T-helper 2 cell (primary cell): ENCODE measurements at places on chromosomes 11 and 22.
A peak's percentile ranks its signal among the peaks of the same experiment; 100 is the strongest.

GRCh38 chr22:16806401-16806800 lies 18.8 kb downstream of the XKR3 start:
- DNase-seq = no peak

GRCh38 chr11:88689548-88690240 lies 352.2 kb upstream of the CTSC start:
- no peak for DNase-seq

GRCh38 chr11:62664405-62665074 lies 470 bp downstream of the C11orf98 start:
- DNase-seq = peak; percentile 82

DNA sequence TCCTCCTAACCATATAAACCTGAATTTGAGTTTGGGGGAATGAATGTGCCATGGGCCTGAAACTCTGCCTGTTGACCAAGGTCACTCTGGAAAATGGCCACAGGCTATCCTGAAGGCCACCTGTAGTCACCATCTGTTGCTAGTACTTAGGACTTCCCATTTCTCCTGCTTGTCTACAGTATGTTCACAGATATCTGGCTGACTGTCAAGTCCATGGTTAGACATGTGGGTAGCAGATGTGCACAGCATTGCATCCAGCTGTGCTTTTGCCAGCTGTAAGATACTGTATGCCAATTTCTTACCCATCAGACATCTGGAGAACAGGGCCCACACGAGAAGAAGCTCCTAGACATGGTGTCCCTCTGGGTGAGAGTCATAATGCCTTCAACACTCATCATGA lies 475.4 kb downstream of the INSC start:
- no peak for DNase-seq

DNA sequence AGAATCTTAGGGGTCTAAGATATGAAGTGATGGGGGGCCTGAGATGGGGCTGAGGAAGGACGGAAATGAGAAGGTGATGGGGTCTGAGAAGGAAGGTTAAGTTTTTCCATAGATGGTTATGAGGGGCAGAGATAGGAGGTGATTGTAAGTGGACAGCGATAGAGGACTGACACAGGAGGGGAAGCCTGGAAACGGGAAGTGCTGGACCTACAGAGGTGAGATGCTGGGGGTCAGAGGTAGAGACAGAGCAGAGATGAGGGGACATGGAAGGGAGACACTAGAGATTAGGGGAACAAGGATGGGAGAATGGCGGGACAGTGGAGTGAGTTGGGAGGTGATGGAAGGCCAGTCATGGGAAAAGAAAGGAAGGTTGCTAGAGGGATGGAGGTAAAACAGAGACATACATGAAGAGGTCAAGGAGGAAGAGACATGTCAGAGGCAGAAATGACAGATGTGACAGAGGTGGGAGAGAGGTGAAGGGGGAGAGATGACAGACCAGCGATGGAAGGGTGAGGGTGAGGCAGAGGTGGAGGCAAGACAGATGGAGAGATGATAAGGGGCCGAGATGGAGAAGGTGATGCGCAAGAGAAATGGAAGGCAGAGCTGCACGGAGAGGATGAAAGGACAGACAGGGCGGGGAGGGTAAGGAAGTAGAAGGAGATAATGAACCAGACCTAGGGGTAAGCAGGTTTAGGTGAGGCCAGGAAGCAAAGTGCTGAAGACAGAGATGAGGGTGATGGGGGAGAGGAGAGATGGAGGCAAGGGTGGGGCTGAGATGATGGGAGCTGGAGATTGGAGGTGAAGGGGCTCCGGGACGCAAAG lies 50.8 kb downstream of the SLC22A12 start:
- no peak for DNase-seq

- DNase-seq = no peak
These were observed 1768.6 kb downstream of the LRRC4C start for GRCh38 chr11:39690856-39691255.

DNA sequence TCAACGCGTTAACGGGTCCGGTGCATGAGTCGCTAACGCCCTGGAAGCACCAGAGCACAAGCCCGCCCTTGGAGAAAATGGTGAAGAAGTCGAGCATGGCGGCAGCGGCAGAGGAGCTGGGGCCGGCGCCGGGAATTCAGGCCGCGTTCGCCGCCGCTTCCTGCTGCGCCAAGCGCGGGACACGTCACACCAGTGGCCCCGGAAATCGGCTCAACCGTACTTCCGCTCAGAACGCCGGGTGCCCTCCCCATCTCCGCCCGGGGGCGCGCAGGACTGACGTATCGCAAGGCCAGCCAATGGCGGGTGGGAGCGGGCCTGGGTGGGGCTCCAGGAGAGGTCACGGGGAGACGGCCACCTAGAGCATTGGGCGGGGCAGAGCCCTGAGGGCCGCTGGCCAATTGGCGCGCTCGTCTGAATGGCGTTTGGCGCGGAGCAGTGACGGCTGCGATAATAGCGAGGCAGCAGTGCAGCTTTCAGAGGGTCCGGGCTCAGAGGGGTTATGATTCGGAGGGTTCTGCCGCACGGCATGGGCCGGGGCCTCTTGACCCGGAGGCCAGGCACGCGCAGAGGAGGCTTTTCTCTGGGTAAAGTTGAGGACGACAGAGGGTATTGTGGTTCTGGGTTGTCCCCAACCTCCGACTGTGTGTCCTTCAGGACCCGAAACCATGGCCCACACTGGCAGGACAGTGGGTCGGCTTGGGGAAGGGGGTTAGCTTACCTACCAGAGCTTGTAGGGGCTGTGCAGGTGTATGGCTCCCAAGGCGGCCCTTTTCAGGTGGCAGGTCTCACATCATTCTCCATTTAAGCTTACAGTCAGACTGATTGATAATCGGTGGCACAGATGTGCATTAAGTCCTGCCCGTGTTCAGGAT lies at the start of the genes FOXRED1 and SRPRA:
Gene FOXRED1 (plus strand): TSS at position 447 of the 872 bp plus-strand sequence. CDS start 53 bp downstream, at position 500.
Gene SRPRA (minus strand): TSS at position 188 of the 872 bp plus-strand sequence. CDS start 91 bp downstream, at position 97.
- peak; percentile 99 for DNase-seq

GRCh38 chr11:33857933-33858371 lies 33.9 kb downstream of the LMO2 start:
- peak; percentile 18 for DNase-seq

GRCh38 chr11:8298801-8299786 lies 35.4 kb upstream of the LMO1 start:
- no peak for DNase-seq

- no peak for DNase-seq
These were observed 401.7 kb downstream of the TENM4 start for GRCh38 chr11:79039122-79039521.

GRCh38 chr22:19664406-19664805 lies 49.9 kb upstream of the SEPTIN5 start:
- DNase-seq = no peak

GRCh38 chr11:61814247-61814957 lies 2.4 kb downstream of the FADS1 start:
- peak; percentile 75 for DNase-seq

- no peak for DNase-seq
These were observed 7.4 kb downstream of the MB start for GRCh38 chr22:35609761-35610160.

GRCh38 chr22:20154602-20155187 lies 3.8 kb upstream of the CCDC188 start:
- no peak for DNase-seq

DNA sequence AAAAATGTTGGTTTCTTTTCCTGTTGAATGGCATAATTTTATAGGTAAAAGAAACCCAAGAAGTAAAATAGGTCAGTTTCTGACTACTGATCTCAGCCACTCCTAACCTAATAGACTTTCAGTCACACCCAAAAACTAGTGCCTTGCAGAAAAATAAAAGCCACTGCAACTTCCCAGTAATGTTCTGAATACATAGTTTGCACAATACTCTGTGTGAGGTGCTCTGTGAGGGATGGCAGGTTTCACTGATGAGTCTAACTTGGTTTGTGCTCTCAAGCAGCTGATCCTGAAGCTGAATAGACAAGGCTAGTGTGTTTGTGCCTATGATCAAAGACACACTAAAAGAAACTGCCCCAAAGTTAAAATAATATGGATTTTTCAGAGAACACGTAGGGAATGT lies 758.3 kb downstream of the NELL1 start:
- DNase-seq = no peak

GRCh38 chr22:39472570-39473556 lies 16.1 kb downstream of the MGAT3 start:
- DNase-seq = no peak

DNA sequence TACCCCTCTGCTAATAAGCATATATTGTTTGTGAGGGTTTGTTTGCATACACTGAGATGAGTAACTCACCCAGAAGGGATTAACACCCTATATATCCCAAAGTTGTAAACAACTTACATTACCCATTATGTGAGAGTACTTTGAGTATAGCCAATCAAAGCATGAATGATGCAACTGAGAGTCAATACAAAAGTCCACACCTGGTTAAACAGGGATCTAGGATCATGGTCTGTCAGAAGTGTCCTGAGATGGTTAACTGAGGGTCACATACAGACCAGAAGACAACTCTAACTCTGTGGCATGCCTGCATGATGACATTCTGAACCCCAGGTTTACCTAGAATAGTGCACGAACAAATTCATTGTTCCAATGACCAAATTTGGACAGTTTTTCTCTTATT lies 17.4 kb upstream of the OR10A5 start:
- no peak for DNase-seq
